AG08396 (cell line): ENCODE measurements at places on chromosomes 1 and 21.

- DNase-seq: no peak
Observed at GRCh38 chr1:171155484-171155883, 29.6 kb upstream of the FMO2 start.

- DNase-seq: no peak
Observed at GRCh38 chr1:19391596-19391981, 79.5 kb downstream of the SLC66A1 start.

DNA sequence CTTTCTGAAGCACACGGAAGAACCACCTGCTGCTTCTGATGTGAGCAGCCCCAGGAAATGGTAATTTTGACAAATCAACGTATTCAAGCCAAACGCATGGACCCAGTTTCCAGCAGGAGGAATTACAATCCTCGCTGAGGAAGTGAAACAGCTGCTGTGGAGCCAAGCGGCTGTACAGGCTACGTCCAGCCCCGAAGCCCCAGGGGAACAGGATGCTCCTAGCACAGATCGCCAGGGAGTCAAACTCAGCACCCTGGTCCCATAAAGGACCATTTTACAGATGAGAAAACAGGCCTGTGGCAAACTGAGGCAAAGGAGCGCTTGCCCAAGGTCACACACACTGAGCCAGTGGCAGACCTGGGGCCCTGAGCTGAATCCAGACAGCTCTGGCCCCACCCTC lies 108.0 kb downstream of the PTPRU start:
- no peak for DNase-seq

DNA sequence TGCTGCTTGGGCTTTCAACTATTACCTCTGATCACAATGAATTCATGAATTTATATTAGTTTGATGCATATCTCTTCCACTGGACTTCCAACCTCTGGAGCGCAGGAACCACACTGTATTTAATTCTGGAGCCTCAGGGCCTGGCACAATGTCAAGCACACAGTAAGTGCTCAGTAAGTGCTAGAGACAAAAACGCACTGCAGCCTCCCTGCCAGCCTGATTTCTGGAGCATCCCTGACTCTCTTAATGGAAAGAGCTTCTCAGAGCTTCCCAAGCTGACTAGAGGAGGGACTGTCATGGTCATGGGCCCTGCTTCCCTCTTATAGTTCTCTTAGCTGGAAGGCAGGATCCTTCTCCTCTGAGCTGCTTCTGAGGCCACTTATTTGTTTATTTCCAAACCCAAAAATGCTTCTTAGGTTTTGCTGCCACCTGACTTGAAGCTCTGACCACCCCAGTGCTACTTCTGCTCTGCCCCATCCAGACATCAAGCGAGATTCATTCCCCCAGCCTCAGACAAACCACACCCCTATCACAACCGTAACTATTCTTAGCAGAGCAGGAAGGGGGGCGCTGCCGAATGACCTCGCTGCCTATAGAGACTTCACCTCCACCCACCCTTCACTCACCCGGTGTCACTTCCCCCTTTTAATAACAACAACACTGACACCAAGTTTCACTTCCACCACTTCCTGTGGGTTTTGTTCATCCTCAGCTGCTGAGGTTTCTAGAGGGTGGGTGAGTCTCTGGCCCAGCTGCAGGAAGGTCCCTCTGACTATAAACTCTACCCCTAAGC lies 33.6 kb downstream of the NUAK2 start:
- no peak for DNase-seq

DNA sequence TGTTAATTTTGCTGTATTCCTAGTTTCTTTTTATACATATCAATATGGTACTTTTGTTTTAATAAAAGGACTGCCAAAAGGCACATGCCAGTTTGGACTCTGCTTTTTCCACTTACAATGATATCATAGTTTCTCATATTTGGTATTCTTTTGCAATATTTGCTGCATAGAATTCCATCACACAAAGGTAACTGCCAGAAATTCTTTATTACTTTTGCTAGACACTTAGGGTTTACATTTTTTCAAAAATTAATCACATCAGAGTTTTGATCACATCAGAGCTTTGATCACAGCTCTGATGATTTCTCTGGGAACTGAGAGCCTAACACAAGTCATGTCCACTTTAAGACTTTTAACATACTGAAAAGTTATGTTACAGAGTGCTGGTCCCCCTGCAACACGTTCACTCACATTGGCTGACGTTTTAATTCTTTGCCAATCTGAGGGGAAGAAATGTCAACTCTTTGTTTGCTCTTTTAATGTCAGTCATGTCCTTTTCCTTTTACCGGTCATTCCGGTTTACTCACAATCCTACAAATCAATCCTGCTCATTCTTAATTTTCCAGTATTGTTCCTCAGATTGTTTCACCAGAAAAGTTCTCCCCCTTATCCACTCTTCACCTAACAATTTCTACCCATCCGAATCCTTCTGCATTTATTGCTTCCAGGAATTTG lies 1.1 kb upstream of the CD46 start:
- DNase-seq: no peak

DNA sequence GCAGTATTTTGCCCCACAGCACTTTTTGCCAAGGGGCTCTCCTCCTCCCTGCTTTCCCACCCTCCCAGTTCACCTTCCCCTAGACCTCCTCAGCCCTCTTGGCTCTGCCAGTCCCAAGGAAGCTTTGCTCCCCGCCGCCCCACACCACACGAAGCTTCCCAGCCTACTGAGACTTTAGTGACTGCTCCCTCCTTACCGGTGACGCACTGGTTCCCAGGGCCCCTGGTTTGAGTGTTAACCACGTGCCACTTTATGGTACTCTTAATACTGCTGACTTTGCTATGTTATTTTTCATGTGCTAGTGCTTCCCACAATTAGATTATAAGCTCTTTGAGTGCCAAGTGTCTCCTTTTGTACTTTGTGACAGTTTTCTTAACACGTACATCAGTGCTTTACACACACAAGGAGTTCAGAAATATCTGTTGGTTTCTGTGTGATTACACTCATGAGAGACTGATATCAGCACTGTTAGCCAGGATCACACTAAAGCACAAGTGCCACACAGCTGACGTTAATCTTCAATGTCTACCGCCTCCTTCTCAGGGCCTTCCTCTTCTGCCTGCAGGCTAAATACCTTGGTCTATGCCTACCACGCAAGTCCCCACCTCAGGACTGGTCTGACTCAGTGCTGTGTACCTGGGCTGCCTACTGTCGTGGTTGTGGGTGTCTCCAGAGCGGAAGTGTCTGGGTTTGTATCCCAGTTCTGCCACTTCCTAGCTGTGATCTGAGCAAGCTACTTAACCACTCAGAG lies 61.0 kb downstream of the DNTTIP2 start:
- DNase-seq: no peak

DNA sequence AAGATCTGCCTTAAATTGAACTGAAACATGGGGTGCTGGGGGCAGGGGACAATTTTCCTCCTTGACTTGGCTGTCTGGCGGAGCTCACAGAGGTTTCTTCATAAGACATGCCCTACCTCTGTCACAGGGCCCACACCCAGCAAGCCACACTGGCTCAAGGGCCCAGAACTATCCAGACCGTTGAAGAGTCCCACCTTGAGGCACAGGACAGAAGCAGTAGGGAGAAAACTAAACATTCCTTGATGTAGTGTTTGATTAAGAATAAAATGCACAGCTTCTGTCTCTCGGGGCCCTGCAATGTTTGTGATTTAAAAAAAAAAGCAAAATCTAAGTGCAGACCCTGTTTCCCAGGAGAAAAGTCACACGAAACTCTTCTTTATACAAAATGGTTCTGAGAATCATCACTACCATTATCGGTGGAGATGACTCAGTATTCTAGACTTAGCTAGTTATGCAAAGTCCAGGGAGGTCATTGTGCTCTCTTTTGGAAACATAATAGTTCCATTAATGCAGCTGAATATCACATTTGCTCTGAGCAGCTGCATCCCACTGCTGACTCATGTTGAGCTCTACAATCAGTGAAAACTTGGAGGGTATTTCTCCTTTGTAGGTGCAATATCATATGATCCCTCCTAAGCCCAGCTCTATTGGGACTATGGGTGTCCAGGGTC lies 53.6 kb upstream of the DIRAS3 start:
- DNase-seq: no peak
